ENCODE measurements at places on chromosomes 13 and 19.

DNA sequence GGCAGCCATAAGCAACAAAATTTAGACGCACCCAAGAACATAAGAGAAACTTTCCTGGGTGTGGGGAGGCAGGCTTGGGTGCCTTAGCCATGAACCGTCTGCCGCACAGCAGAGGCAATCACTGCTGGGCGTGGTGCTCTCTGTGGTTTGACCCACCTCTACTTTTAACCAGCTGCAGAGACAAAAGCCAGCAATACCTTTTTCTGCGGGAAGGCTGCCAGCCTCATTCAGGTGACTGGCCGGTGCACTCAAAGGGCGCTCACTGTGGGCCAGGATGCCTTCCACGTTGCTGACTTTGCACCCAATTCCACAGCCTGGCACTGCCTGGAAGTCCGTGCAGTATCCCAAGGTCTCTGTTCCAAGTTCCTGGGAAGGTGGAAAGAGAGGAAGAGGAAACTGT lies 69.1 kb downstream of the ATP7B start:
- DNase-seq, result no peak

- no peak for DNase-seq
Observed at GRCh38 chr13:51758691-51759090, 45.3 kb downstream of the DHRS12 start.

GRCh38 chr13:97934590-97934989 lies 18.9 kb upstream of the IPO5 start:
- DNase-seq, result no peak

DNA sequence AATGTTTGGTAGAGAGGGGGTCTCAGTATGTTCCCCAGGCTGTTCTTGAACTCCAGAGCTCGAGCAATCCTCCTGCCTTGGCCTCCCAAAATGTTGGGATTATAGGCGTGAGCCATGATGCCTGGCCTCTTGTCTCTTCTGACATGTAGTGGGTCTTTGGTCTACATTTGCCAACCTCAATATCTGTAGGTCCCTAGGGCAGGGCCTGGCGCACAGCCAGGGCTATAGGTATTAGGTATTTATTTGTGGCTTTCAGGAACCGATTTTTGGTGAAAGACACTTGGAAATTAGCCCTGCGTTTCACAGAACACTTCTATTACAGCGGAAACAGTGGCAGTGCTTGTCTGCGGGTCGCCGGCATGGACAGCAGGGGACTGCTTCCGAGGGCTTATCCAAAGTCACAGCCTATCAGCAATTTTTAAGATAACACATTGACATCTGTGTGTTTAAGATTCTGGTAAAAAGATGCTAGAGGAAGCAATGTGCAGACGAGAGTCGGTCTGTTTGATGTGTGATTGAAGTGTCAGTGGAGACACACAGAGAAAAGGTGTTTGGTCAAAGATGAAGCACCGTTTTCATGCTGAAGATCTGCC lies 14.5 kb downstream of the ZNF536 start:
- DNase-seq, result no peak

- no peak for DNase-seq
Observed at GRCh38 chr13:55563267-55563666, 1577.5 kb upstream of the PRR20A start.

- DNase-seq, result no peak
Observed at GRCh38 chr13:100961186-100961585, 286.6 kb upstream of the TMTC4 start.

GRCh38 chr13:28568286-28568685 lies 73.4 kb upstream of the FLT1 start:
- no peak for DNase-seq

GRCh38 chr13:79973533-79973963 lies 367.4 kb downstream of the SPRY2 start:
- DNase-seq, result no peak

DNA sequence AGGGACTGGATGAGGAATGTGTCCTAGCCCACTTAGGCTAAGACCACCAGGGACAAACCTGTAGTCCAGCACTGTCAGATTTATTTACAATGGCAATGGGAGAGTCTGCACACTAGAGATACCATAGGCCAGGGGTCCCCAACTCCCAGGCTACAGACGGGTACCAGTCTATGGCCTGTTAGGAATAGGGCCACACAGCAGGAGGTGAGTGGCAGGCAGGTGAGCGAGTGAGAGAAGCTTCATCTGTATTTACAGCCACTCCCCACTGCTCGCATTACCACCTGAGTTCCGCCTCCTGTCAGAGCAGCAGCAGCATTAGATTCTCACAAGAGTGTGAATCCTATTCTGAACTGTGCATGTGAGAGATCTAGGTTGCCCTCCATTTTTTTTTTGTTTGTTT lies 2.4 kb downstream of the THAP8 start:
- DNase-seq, result no peak

DNA sequence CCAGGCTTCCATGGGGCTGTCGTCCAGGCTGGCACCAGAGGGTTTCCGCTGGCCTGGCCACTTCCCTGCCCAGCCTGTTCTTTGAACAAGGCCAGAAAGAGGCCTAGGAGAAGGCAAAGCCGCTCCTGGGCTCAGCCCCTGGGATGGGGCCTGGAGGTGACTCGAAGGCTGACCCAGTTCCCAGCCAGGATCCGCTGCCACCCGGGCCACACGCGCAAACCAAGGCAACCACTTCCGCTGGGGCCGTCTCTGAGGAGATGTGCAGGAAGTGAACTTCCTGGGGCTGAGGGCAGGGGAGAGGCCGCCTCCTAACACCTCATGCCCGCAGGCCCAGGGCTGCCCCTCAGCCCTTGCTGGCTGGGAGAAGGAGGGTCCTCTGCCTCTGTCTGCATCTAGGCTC lies 15.2 kb downstream of the PLEKHF1 start:
- peak; percentile 73 for DNase-seq

GRCh38 chr13:27619728-27620376 lies 477 bp downstream of the LNX2 start:
- peak; percentile 37 for DNase-seq

GRCh38 chr19:53865918-53866864 lies 1.5 kb upstream of the MYADM start:
- no peak for DNase-seq

DNA sequence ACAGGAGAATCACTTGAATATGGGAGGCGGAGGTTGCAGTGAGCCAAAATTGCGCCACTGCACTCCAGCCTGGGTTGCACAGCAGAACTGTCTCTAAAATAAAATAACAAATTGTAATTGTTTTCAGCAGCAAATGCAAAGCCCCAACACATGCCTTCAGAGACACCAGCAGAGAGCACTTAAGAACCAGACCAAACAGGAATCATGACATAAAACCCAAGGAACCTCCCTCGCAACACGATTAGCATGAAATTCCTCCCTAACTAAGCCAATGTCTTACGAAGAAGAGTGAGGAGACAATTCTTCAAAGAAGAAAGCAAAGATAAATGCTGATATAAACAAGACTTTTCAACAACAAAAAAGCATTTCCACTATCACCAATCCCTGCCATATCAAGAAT lies 40.1 kb downstream of the PSPC1 start:
- DNase-seq, result no peak

- no peak for DNase-seq
Observed at GRCh38 chr19:50433201-50434180, 799 bp downstream of the MYBPC2 start.

- DNase-seq, result no peak
Observed at GRCh38 chr13:23674795-23675640, 104.8 kb downstream of the TNFRSF19 start.

- peak; percentile 48 for DNase-seq
Observed at GRCh38 chr19:7970716-7971448, 27.4 kb upstream of the TIMM44 start.

DNA sequence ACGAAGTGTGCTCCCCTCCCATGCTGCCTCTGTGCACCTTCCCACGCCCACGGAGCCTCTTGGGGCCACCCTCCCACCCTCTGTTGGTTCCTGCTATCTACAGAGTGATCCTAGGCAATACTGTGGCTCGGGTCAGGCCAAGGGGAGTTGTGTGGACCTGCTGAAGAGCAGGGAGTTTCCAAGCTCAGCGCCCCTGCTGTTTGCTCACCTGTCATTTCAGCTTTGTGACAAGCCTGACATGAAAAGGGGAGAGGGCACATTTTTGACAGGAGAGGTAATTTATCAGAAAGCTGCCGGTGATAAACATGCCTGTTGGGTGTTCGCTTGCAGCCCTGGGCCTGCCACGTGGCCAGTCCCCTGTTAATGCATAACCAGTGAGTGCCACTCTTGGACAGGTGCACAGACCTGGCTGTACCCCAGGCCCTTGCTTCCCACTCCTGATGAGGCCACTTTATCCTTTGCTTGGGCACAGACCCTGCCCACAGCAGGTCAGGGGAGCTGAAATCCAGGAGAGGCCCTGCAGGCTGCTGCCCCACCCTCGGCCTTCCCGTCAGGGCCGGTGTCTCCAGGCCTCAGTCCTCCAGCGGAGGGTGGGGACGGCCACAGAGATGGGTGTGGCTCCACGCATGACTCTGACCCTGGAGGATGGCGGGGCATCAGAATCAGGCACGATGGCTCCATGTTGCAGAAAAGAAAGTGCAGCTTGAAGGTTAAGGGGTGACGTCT lies 201.5 kb upstream of the GPR12 start:
- no peak for DNase-seq

- no peak for DNase-seq
Observed at GRCh38 chr13:75180805-75181455, 301.0 kb downstream of the TBC1D4 start.

DNA sequence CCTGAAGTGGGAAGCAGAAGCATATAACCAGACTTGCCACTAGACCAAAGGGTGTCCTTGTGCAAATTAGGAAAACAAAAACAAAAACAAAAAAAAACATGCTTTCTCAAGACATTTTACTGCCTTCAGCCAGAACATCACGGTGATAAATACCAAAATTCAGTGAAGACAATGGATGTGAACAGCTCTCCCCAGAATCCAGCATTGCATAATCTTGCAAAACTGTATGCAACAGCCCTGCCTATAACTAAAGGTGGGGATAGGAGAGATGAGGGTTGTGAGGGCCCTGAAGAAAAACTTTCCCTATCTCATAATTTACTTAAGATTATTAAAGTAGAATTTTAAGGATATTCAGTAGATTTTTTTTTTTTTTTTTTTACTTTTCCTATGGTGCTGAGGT lies 24.9 kb upstream of the NDFIP2 start:
- DNase-seq, result no peak

- no peak for DNase-seq
Observed at GRCh38 chr13:101272886-101273285, 143.4 kb downstream of the NALCN start.

DNA sequence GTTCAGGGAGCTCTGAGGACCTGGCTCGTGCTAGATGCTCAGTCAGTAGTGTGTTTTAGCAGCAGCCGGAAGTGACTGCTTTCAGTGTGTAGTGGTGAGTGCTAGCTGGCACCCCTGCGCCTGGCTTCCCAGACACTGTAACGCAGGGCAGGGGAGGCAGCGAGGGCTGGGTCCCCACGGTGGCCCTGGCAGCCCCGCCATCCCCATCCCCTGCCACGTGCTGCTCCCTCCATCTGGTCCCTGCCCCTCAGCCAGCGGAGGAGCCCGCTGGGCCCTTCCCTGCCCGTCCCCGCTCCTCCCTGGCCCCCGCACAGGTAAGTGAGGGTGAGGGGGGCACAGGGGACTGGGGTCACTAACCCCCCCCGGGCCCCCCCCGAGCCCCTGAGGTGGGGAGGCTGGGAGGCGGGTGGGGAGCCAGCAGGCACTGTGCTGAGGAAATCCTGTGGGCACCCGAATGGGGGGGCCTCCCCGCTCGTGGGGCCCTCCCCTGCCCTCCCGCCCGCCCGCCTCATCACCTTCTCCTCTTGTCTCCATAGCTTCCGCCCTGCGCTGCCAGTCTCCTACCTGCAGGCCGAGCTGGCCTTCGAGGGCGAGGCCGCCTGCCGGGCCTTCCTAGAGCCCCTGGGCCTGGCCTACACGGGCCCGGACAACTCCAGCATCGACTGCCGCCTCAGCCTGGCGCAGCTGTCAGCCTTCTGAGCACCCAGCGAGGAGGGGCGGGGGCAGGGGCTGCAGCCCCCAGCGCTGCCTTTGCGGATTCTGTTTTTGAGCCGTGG lies 3.2 kb downstream of the LENG9 start:
- no peak for DNase-seq

GRCh38 chr13:18943721-18944391 lies 237.8 kb downstream of the TUBA3C start:
- no peak for DNase-seq

GRCh38 chr13:111265701-111266035 lies 54.8 kb upstream of the TEX29 start:
- no peak for DNase-seq

DNA sequence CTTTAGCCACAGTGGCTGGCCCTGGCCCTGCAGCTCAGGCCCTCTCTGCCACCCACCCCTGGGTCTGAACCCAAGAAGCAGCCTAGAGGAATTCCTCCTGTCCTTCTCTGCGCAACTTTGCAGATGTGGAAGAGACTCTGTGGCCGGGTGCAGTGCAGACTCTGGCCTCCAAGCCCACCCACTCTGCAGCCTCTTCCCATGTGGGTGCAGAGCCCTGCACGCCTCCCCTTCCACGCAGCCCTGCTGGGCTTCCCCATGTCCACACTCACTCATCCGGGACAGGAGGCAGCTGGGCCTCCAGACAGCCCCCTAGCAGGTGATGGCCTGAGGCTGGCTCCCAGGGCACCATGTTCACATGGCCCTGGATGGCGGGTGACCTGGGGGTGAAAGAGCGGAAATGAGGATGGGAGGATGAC lies 2.5 kb downstream of the TEX29 start:
- DNase-seq, result no peak

DNA sequence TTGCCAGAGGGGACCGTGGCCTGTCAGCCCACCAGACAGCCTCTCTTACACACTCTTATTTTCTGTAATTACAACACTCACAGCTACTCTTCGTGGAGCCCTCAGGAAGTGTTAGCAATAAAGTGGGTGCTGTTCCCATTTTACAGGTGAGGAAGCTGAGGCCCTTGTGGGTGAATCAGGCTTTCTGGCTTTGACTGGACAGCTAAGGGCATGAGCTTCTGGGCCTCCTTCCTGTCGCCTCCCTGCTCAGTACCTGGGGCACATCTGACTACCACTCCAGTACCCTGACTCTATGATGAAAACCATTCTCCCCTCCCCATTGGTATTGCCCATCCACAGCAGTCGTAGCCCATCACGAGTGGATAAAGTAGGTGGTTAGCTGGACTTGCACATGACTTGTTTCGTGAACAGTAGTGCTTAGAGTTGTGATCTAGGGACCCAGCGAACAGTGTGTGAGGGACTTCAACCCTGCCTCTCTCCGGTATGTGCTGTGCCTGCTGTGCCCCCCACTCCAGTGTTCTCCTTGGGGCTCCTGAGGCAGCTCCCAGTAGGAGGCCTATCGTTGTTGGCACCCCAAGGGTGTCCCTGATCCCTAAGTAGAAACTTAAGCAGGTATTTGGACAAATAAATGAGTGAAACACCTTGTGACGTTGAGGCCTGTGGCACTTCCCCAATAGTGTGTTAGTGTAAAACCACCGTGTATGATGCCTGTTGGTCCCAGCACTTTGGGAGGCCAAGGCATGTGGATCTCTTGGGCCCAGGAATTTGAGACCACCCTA lies 38.6 kb downstream of the GATAD2A start:
- DNase-seq, result no peak

DNA sequence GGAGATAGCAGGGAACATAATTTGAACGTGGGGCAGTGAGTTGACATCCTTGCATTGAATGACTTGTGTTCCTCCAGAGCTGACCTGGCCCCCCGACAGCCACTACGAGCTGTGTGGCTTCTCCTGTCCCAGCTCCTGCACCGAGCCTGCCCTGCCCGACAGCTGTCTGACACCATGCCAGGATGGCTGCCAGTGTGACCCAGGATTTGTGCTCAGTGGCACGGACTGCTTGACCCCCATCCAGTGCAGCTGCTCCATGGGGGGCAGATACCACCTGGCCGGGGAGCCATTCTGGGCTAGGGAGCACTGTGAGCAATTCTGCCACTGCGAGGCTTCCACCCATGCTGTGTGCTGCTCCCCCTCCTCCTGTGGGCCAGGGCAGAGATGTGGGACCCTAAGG lies 29.2 kb upstream of the FXYD3 start:
- no peak for DNase-seq

Measured in GM12891 (cell line).